ENCODE measurements at places on chromosomes 6 and 20. TPM values are rescaled to one million over a fixed set of nuclear protein-coding genes. Genes with fewer than 3 reads are reported as not detected.
A peak's percentile ranks its signal among the peaks of the same experiment; 100 is the strongest.

KIF6 gene
- 0.13 TPM for polyA plus RNA-seq

TOX2 gene
- 6.1 TPM for polyA plus RNA-seq

AKAP12 gene
- polyA plus RNA-seq: 46.5 TPM

MAFB gene
- 0.05 TPM for polyA plus RNA-seq

FUT9 gene
- under 0.01 TPM for polyA plus RNA-seq

- H3K27ac ChIP-seq: no peak overlapping the region
- no peak for DNase-seq
- no peak overlapping the region for H3K4me3 ChIP-seq
- H3K36me3 ChIP-seq: no peaks in the 10 kb centered on the region
Observed at GRCh38 chr6:164344801-164345291, 930.3 kb downstream of the QKI start.

DNA sequence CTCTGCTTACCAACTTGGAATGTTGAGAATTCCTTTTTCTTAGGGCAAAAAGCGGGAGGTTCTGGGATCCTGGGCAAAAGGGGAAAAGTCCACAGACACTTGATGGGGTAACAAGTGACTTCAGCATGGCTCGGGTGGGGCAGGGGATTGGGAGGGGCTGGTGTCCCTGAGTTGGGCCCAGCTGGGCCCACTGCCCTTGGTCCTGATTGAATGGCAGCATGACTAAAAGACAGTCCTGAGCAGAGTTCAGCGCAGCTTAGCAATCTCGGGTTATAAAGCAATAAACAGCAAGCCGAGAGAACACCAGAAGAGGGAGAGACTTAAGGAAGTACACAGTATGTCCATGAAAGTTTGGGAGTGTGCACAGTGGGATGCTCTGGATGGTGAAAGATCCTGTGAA, 5.6 kb downstream of the PPP2R5D start:
- H3K27me3 ChIP-seq: no peaks in the 10 kb centered on the region
- H3K36me3 ChIP-seq: peaks cover 24% of the 10 kb centered on the region
- no peak overlapping the region for H3K4me3 ChIP-seq
- no peak for DNase-seq
- no peak overlapping the region for H3K27ac ChIP-seq
- peaks cover 17% of the 10 kb centered on the region for H3K4me1 ChIP-seq

DNA sequence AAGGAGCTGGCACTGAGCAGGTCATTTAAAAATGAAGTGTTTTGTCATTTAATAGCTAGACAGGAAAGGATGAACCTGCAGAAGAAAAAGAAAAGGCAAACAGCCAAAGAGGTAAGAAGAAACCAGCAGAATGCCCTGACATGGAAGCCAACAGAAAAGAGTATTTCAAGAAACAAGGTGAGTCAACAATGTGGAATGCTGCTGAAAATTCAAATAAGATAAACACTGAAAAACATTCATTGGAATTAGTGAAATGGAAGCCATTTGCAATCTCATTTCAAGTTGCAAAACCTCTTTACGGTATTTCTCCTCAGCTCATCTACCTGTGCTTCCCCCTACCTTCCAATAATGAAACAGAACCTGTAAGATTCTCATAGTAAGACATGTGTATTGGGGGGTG, 59.6 kb downstream of the RWDD2A start:
- DNase-seq: no peak
- no peak overlapping the region for H3K27ac ChIP-seq
- 0 out of 2 replicates have a peak, but pooled peaks cover under 1% of the 10 kb centered on the region for H3K4me1 ChIP-seq
- no peaks in the 10 kb centered on the region for H3K27me3 ChIP-seq

- DNase-seq: no peak
- no peaks in the 10 kb centered on the region for H3K27me3 ChIP-seq
- H3K36me3 ChIP-seq: no peaks in the 10 kb centered on the region
- H3K27ac ChIP-seq: no peak overlapping the region
Observed at GRCh38 chr6:106422534-106422933, 62.0 kb downstream of the CRYBG1 start.

DNA sequence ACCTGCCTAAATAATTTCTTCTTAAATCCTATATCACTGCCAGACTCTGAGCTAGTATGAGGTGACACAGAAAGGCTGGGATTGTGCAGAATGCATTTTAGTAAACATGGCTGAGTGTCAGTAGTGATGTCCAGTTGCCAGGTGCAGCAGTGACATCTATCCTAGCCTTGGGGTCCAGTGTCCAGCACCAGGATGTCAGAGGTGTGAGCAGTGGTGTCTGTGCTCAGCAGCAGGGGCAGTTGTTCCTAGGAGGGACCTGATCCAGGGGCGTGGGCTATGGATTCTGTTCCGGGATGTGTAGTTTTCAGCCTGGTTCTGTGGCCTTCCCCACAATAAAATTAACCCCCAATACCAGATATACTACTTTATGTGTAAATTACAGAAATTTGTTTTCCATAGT, 6.0 kb downstream of the HLA-C start:
- H3K4me3 ChIP-seq: no peak overlapping the region
- peaks cover 12% of the 10 kb centered on the region for H3K36me3 ChIP-seq
- peaks cover 4% of the 10 kb centered on the region for H3K4me1 ChIP-seq
- H3K27ac ChIP-seq: no peak overlapping the region
- DNase-seq: no peak
- no peaks in the 10 kb centered on the region for H3K27me3 ChIP-seq

DNA sequence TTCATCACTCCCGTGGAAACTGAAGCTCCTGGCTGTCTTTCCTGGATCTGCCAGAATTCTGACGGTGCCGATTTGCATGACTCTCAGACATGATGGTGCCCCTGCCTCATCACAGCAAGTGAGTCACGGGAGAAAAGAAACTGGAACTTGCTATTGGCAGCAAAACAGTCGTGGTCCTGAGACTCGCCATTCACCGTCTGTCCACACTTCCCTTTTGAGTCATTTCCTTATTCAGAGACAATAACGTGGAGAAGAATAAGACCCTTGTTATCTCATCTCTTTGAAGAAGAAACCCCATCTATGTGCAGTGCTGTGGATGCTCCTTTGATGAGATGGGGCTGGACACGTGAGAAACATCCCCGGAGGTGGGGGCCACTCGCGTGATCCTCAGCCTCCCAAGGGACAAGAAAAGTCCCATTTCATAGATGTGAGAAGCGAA, 4.2 kb downstream of the GPR31 start:
- peak overlapping the region; percentile 17 for H3K4me3 ChIP-seq
- DNase-seq: no peak
- peak overlapping the region; percentile 54 for H3K27ac ChIP-seq
- H3K36me3 ChIP-seq: no peaks in the 10 kb centered on the region
- no peaks in the 10 kb centered on the region for H3K27me3 ChIP-seq

DNA sequence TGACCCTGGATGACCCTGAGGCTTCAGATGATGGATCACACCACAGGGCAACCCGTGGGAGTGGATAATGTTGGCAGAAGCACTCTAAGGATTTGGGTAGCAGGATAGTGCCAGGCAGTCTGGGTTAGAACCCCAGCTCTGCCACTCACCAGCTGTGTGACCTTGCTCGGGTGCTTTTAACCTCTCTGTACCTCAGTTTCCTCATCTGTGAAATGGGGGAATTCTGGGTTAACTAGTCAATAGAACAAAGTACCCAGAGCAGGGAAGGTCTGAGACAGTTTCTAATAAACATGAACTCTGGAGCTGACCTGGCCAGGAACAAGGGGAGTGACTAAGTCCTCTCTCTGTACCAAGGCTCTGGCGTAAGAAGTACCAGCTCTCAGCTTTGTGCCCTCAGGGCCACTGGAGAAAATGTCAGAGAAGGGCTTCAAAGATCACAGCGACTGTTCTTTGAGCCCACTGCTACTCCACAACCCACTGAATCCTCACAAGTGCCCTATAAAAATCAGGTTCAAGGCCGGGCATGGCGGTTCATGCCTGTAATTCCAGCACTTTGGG, 14.7 kb upstream of the NOL4L start:
- no peak for DNase-seq
- H3K4me3 ChIP-seq: no peak overlapping the region
- H3K27ac ChIP-seq: no peak overlapping the region
- no peaks in the 10 kb centered on the region for H3K36me3 ChIP-seq
- H3K27me3 ChIP-seq: 0 out of 2 replicates have a peak, but pooled peaks cover 5% of the 10 kb centered on the region

DNA sequence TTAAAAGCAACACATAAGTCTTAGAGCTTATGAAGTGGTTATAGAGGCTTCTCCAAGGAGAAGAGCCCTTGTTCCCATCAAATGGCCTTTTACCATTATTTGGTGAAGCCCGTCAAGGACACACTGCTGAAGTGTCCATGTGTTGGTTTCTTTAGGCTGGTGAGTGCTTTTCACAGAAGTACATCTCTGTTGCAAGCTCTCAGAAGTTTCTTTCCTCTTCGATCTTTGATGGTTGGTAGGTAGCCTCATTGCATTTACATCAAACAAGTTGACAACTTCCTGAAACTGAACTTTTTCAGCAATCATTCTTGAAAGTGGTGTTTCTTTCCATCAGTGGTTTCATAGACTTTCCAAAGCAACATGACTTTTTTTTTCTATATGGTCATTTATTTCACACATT, 465.6 kb downstream of the HDGFL1 start:
- no peak overlapping the region for H3K27ac ChIP-seq
- no peak for DNase-seq
- no peaks in the 10 kb centered on the region for H3K27me3 ChIP-seq
- no peaks in the 10 kb centered on the region for H3K36me3 ChIP-seq
- H3K4me3 ChIP-seq: no peak overlapping the region
- no peaks in the 10 kb centered on the region for H3K4me1 ChIP-seq

GRCh38 chr6:83341765-83342164, 89.1 kb downstream of the ME1 start:
- no peak overlapping the region for H3K4me3 ChIP-seq
- no peaks in the 10 kb centered on the region for H3K27me3 ChIP-seq
- H3K4me1 ChIP-seq: no peaks in the 10 kb centered on the region
- no peak for DNase-seq

DNA sequence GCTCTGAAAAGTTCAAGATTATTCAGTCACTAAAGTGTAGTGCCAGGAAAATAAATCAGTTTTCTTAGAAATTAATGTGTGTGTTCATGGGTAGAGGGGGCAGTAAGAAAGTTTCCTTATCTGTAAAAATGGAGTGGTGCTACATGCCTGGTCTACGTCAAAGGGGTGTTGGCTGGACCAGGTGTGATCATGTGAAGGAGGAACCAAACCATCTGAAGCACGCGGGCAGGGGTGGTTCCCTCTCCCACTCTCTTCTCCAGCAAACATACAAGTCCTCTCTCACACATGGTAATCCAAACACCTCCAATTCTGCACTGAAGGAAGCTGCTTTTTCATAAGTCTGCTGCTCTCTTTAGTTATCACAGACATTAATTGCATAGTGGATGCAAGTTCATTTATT, 63.1 kb downstream of the CLIC5 start:
- H3K4me3 ChIP-seq: no peak overlapping the region
- H3K27me3 ChIP-seq: peaks cover 69% of the 10 kb centered on the region
- H3K36me3 ChIP-seq: no peaks in the 10 kb centered on the region
- no peak for DNase-seq
- no peaks in the 10 kb centered on the region for H3K4me1 ChIP-seq

DNA sequence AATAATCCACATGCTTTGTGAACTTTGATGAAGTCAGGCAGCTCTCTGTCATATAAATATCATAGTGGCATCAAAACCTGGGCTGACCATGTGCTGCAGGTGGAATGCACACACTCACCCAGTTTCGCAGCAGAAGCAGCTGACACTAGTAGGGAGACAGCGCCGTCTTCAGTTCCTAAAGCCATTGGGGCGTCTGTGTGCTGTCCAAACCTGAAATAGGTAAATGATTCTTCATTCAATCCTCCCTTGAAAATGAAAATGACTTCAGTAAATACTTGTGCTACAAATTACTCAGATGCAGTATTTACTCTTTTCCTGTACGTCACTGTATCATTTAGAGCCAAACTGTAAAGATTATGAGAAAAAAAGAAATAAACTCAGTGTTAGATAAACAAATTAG, 127.5 kb downstream of the EYA4 start:
- peaks cover 6% of the 10 kb centered on the region for H3K27me3 ChIP-seq
- H3K36me3 ChIP-seq: no peaks in the 10 kb centered on the region
- no peaks in the 10 kb centered on the region for H3K4me1 ChIP-seq
- no peak overlapping the region for H3K27ac ChIP-seq

- no peak overlapping the region for H3K4me3 ChIP-seq
Observed at GRCh38 chr6:126959765-126960164, 158.7 kb upstream of the RSPO3 start.

DNA sequence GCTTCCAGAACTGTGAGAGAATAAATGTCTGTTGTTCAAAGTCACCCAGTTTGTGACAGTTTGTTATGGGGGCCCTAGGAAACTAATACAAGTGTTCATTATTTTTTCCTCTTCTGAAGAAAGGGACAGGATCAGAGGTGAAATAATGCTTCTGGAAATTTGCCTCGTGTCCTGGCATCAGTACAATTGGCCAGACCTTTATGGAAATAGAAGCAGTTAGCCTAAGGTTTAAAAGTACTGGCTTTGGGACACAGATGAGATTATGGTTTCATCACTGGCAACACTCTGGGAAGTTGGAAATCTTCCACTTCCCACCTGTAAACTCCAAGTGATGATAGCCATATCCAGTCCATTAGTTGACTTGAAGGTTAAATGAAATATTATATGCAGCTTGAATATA, 88.7 kb downstream of the PLCB1 start:
- no peaks in the 10 kb centered on the region for H3K27me3 ChIP-seq
- no peak overlapping the region for H3K4me3 ChIP-seq
- H3K4me1 ChIP-seq: peaks cover 17% of the 10 kb centered on the region
- no peak for DNase-seq
- H3K27ac ChIP-seq: no peak overlapping the region

DNA sequence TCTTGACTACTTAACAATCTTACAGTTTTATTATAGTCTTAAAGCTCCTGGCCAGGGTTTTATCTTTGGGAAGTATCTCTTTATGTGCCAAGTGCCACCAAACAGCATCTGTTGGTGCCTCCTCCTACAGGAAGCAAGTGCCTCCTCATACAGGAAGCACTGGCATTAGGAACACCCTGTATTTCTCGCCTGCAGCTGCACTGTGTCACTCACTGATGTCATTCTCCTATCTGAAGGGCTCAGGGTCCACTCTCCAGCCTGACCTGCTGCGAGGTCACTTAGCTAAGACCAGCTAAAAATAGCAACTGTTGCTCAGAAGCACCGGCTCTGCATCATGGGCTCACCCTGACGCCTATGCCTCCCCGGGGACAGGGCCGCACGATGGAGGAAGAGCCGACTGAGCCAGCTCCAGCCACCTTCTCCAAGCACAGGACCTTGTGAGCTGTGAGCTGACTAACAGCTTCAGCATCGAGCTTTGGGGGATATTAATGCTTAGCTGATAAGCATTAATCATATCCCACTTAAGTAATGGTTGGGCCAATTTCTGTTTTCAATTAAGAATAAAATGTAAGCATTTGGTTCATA, 66.3 kb upstream of the CD93 start:
- no peak for DNase-seq
- H3K4me1 ChIP-seq: no peaks in the 10 kb centered on the region
- no peak overlapping the region for H3K27ac ChIP-seq
- H3K27me3 ChIP-seq: no peaks in the 10 kb centered on the region

- no peak overlapping the region for H3K4me3 ChIP-seq
- H3K36me3 ChIP-seq: no peaks in the 10 kb centered on the region
- H3K27ac ChIP-seq: no peak overlapping the region
- peak; percentile 3 for DNase-seq
- no peaks in the 10 kb centered on the region for H3K4me1 ChIP-seq
Observed at GRCh38 chr6:437037-437392, 45.5 kb downstream of the IRF4 start.

DNA sequence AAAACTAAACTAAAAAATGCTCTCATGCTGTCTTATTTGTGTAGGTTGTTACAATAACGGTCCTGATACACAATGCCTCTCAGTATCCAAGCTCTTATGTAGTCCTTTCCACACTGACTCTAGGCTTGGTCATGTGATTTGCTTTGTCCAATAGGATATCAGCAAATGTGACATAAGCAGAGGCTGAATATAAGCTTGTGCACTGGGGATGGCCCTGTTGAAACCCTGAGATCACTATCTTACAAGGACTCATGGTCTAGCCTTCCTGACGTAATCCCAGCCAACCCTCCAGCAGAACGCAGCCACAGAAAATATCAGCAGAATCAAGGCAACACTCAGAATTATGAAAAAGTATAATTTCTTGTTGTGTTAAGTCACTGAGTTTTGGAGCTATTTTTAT, 145.1 kb upstream of the CCN2 start:
- DNase-seq: no peak
- no peak overlapping the region for H3K4me3 ChIP-seq
- H3K4me1 ChIP-seq: no peaks in the 10 kb centered on the region
- H3K36me3 ChIP-seq: no peaks in the 10 kb centered on the region

Measured in SK-N-SH (cell line).